ENCODE measurements at places on chromosomes 1 and 21.

DNA sequence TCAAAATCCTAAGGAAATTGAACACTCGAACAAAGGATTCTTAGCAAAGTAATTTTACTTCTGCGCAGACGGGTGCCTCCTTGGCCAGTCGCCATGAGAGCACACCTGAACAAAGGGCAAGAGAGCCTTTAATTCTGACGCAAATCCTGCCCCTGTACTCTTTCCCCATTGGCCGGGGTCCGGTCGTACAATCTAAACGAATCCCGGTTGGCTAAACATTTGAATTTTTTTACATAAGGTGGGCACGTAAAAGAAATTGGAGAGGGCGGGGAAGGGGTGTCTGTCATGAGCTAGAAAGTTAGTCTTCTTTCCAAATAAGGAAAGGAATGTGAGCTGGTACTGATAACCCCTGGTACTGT is 8.2 kb upstream of the IL22RA1 start:
- no peak for DNase-seq

GRCh38 chr1:92424381-92424780 is 62.3 kb downstream of the GFI1 start:
- peak; percentile 16 for DNase-seq

DNA sequence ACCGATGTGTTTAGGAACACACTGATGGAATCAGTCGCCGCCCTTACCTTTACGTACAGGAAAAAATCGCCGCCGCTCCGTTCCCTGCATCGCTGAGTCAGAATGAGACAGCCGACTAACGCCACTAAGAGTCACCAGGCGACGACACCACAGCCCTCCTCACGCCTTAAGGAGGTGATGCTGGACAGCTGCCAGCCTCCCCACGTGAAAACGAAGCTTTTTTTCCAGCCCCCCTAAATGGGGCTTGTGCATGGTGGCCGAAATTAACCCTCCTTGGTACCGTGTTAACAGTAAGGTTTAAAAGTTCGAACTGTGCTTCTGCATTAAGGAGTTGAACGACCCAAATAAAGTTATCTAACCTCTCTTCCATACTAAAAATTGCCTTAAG is 511 bp downstream of the DNTTIP2 start:
- peak; percentile 42 for DNase-seq

DNA sequence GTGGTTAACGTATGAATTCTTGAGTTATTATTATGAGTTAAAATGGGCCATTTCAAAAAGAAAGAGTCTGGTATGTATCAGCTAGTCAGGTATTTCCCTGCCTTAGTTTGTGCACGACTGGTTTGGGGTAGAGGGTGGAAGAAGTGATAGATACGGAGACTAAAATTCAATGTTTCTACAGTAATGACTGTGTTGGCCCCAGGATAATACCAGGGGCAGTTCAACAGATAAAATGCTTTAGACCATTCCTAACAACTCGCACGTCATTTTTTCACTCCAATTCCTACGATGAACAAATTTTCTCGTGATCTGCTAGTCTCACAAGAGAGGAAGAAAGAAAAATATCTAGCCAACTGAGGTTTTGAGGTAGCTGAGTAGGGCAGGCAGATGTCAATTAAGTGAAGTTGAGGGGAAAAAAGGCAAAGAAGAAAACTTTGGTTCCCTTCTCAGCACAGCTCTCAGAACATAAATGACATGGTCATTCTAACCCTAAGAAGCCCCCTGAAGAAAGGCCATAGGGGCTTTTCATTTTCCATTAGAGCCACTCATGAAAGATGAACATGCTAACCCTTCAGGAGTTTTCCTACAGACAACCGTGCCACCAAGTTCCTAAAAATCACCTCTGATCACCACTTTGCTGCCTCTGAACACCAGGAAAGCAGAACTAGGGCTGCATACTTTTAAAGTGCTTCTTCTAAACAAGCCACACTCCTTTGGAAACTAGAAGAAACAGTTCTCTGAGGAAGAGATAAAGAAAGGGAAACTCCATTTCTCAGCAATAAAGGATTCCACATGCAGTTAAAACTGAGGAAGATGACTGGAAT is 5.6 kb downstream of the MCOLN2 start:
- DNase-seq = no peak

GRCh38 chr1:119506941-119507340 is at the start of gene HSD3B1:
Gene HSD3B1 (plus strand): TSS chr1:119507210. CDS start chr1:119507477, 267 bp downstream.
- no peak for DNase-seq

DNA sequence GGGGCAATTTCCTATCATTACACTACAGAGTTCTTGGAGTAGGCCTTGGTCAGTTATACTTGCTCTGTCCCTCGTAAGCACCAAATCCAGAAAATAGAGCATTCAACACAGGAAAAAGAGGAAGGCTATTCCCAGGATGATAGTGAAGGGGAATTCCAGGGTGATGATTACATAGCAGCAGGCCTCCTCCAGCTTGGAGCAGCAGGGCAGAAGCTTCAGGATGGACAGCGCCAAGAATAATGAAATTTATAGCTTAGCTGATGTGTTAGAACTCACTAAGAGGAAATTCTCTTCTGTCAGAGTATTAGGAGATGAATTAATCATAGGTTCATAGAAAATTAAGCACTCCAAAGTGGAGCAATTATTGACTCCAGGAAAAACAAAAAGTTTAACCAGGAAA is 10.8 kb upstream of the SMAP2 start:
- DNase-seq = no peak

GRCh38 chr1:237029850-237030535 is 12.0 kb upstream of the RYR2 start:
- DNase-seq = no peak

DNA sequence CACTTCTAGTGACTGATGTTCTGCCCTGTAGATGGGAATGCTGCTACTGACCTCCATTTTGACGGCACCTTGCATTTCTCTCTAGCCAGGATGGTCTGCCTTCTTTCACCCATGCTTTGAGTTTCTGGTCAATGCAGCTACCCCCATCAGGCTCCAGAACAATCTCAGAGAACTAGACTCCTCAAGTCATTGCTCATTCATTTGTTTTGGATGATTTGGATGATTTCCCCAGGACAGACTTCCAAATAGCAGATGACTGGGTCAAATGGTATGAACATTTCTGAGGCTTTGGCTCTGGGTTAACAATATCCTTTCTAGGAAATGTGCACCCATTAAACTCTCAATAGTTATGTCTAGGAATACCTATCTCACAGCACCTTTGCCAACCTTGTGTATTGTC is 63.9 kb downstream of the CSMD2 start:
- DNase-seq = no peak

DNA sequence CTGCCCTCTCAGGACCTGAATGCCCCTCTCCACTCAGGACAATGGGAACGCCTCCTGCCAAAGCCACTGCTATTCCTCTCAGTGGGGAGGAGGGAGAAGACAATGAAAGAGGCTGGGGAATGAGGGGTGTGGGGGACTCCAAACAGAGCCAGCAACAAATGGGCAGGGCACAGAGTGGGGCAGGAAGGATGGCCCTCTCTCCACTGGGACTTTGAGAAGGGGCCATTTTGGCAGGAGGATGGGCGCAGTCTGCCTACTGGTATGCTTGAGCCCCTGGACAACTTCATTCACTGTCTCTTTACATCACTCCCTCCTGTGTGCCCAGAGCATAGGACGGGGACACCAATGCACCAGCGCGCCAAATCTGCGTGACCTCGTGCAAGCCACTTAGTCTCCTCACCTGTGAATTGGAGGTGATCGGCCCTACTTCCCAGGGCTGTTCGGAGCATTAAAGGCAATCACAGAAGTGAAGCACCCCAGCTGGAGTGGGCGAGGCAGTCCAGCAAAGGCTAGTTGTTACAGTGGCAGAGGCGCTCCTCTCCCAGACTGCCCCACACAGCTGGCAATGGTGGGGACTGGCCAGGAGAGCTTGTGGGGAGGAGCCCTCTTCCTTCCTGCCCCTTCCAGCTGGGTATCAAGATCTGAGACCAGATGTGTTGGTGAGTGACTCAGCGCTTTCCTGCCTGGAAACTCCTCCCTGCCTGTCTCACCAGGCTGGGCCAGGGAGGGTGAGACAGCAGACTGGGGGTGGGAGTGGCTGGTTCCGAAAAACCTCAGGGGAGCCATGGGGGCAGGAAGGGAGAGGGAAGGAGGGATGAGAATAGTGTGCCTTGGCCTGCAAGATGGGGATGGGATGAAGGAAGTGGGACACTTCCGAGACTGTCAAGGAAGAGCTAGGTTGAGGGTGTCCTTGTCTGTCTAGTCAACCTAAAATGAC is 22.4 kb upstream of the SYNC start:
- peak; percentile 43 for DNase-seq

GRCh38 chr1:236734141-236734765 is 48.0 kb downstream of the ACTN2 start:
- no peak for DNase-seq

- no peak for DNase-seq
Observed at GRCh38 chr1:197705941-197706340, 69.3 kb downstream of the DENND1B start.

- DNase-seq = no peak
Observed at GRCh38 chr1:3640121-3640837, 9.6 kb downstream of the WRAP73 start.
